ENCODE measurements at places on chromosomes 1 and 21. TPM values are rescaled to one million over a fixed set of nuclear protein-coding genes. Genes with fewer than 3 reads are reported as not detected.

DNA sequence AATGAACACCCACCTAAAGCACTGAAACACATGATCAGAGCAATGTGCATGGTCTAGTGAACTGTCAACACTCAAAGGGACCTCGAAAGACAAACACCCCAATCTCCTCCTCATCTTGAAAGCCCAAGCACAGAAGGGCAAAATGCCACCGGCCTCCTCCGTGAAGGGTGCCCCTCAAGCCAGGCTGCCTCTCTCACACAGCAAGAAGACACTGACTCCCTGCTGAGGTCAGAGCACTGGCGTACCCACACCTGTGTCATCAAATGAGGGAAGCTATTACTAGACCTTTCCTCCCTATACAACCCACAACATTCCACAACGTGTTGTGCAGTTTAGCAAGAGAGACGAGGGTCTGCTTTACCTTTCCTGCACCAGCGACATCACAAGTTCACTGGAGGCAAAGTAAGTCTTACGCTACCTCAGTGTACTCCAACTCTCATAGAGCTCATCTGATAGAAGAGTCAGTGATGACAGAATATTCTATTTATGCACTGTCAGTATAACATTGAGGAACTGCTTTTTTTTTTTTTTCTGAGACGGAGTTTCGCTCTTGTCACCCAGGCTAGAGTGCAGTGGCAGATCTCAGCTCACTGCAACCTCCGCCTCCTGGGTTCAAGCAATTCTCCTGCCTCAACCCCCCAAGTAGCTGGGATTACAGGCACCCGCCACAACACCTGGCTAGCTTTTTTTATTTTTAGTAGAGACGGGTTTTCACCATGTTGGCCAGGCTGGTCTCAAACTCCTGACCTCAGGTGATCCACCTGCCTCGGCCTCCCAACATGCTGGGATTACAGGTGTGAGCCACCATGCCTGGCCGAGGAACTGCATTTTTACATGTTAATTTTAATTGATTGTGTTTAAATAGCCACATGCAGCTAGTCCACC is 3.3 kb downstream of the SH3BP5L start:
- peak; percentile 50 for DNase-seq

- DNase-seq = no peak
Observed at GRCh38 chr1:160117709-160118183, 2.2 kb downstream of the ATP1A2 start.

- no peak for DNase-seq
Observed at GRCh38 chr1:163877016-163877415, 555.3 kb downstream of the NUF2 start.

The FGR gene
- total RNA-seq = 5.7 TPM

The SRP9 gene
- total RNA-seq = 143 TPM

The SLAMF9 gene
- total RNA-seq = not detected

The CFHR2 gene
- total RNA-seq = not detected

The NLRP3 gene
- total RNA-seq = 1.3 TPM

Measured in right atrium auricular region (tissue), 2 donors.